RWPE1 (cell line): ENCODE measurements at places on chromosomes 1 and 21.
A peak's percentile ranks its signal among the peaks of the same experiment; 100 is the strongest.

DNA sequence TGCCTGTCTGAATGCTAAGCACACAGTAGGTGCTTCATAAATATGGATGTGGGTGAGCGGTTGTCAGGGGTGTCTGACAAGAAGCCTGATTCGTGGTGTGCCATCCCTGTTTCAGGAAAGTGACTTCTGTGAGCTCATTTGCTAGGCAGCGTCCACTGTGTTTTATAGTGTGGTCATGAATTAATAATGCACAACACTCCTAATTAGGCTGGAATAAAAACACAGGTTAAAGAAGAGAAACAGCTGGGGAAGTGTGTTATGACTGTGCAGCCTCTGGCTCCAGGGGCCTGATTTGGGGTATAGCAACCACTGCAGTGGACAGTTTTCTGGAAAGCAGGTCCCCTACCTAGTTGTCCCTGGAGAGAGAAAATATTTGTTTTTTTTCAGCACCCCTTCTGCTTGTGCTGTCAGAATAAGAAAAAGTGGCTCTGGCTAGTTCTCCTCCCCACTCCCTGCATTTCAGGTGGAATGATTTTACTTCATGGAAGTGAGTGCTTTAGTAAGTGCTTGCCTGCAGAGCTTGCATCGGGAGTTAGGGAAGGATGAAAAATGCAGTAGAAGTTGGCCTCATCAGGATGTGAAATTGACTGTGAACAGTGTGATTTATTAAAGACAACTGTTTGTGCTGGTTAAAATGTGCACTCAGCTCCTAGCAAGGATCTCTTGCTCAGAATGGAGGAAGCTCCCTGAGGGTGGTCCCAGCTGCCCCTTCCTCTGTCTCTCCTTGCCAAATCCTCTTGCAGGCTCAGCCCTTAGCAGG, 333.8 kb downstream of the HHAT start:
- no peak for DNase-seq

DNA sequence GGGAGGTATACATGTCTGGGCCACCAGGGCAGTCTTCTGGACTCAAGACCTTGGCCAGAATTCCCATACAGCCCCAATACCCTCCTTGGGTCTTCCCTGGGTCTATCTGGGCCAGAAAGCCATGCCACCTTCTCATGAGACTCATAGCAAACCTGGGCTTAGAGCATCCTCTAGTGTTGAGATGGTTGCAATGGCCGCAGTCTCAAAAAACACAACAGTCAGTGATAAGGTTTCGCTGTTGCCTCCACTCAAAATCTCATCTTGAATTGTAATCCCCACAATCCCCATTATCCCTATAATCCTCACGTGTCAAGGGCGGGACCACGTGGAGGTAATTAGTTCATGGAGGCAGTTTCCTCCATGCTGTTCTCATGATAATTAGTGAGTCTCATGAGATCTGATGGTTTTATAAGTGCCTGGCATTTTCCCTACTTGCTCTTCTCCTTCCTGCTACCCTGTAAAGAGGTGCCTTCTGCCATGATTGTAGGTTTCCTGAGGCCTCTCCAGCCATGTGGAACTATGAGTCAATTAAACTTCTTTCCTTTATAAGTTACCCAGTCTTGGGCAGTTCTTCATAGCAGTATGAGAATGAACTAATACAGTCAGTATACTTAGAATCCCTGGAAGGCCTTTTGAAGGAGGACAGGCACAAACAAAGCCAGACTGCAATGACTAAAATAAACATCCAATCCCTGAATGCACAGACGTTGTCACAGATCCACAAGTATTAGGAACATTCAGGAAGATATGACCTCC, 77.0 kb downstream of the CTH start:
- DNase-seq = peak; percentile 14

- no peak for DNase-seq
Observed at GRCh38 chr1:84192681-84193080, 48.6 kb downstream of the PRKACB start.

GRCh38 chr1:192235127-192235526, 76.9 kb downstream of the RGS18 start:
- DNase-seq = no peak

GRCh38 chr1:248695451-248696132, 7.0 kb downstream of the OR14I1 start:
- DNase-seq = no peak

- DNase-seq = no peak
Observed at GRCh38 chr1:79695138-79695537, 688.6 kb upstream of the ADGRL4 start.

GRCh38 chr1:162994921-162995320, 74.2 kb upstream of the RGS4 start:
- no peak for DNase-seq

GRCh38 chr1:145690587-145691558, 16.3 kb downstream of the PDZK1 start:
- DNase-seq = peak; percentile 25

GRCh38 chr1:231964241-231964640, 337.7 kb downstream of the DISC1 start:
- no peak for DNase-seq
